ENCODE measurements at places on chromosomes 7 and 10.

DNA sequence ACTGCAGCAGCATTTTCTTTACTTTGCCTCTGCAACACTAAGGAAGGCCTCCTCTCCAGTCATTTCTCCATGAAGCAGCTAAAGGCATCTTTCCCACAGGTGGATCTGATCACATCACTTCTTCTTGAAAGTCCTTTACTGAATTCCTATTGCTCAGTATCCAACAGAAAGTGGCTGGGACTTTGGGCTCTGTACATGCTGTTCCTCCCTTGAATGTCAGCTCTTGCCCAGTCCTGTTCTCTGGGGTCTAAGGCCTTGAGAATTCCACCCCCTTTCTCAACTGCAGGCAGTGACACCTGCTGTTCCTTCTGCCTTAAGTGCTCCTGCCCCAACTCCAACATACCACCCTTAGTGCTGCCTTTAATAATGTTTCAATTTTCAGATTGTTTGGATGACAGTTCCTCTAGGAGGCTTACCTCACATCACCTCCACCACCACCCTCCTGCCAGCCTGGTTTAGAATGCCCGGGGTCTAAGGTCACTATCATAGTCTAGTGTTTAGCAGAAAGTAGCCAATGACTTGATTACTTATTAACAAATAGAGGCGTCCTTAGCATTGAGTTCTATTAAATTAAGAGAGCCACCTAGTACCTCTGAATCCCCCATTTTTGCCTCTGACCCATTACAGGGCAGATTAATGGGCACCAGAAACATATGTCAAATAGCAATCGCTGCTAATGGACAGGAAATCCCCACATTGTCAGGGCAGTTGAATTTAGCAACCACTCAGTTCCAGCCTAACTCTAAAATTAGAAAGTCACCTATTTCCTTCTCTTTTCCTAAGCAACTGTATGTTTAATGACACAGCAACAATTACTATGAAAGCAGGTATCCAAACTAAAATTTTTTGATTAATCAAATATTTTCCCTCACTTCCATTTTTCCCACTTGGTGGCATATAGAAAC lies 11.4 kb downstream of the INHBA start:
- no peaks in the 10 kb centered on the region for H3K36me3 ChIP-seq
- no peak for DNase-seq
- no peak overlapping the region for H3K27ac ChIP-seq

DNA sequence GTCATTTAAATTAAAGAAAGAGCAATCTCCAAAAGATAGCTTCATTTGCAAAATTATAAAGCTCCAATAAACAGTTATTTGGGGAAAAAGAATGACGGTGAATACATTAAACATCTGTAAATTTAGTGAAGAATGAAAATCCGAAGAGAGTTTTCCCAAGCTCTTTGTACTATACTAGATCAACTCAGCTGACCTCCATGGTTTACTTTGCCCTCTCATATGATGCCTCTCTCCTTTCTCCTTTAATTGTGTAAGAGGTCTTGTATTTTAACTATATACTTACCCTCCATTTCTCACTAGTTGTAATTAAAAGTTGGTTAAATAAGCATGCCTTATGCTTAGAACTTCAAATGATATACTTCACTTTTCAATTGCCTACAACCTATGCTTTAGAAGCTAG lies 125.8 kb downstream of the CACNA2D1 start:
- no peaks in the 10 kb centered on the region for H3K36me3 ChIP-seq
- H3K4me3 ChIP-seq, result no peak overlapping the region
- H3K27ac ChIP-seq, result no peak overlapping the region
- H3K27me3 ChIP-seq, result no peaks in the 10 kb centered on the region

GRCh38 chr10:75431180-75432111 lies at the start of gene LRMDA:
TSS of gene LRMDA (plus strand) at chr10:75431624.
- no peaks in the 10 kb centered on the region for H3K4me1 ChIP-seq
- H3K36me3 ChIP-seq, result no peaks in the 10 kb centered on the region
- peak; percentile 53 for DNase-seq
- H3K4me3 ChIP-seq, result peak within 1 kb of the TSS; percentile 66
- H3K27me3 ChIP-seq, result peaks cover 3% of the 10 kb centered on the region
- H3K27ac ChIP-seq, result no peak within 1 kb of the TSS

DNA sequence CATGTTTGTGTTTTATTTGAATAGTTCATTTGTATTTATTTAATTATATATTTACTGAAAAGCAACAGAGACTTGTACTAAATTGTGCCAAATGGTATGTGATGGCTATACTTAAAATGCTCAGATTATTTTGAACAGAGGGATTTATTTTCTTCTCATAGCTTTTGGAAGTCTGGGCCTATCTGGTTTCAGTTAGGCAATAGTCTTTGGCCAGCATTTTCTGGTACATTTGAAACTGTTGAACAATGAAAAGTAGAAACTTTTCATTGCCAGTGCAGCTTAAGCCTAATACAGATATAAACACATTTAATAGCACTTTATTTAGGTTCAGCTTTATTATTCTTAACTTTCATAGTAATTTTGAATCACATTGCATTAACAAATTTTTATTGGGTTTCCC lies 188.0 kb downstream of the TAX1BP1 start:
- DNase-seq, result no peak
- H3K27ac ChIP-seq, result no peak overlapping the region
- H3K36me3 ChIP-seq, result no peaks in the 10 kb centered on the region

DNA sequence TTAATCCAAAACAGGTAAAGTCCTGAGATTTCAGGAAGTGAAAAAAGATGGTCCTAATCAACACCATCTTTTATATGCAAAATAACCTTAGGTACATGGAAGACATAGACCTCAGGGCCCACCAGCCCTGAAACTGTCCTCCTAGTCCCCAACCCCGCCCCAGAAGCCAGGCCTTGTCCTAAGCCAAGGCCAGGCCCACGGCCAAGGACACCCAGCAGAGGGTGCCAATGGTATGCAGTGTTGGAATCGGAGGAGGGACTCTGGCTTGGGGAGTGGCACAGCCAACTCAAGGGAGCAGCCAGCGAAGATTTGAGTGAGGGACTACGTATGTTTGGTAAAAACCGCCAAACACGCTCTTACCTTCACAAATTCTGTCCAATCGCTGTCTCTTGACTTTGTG lies 96.7 kb downstream of the ZRANB1 start:
- no peaks in the 10 kb centered on the region for H3K27me3 ChIP-seq
- no peak overlapping the region for H3K27ac ChIP-seq
- H3K36me3 ChIP-seq, result no peaks in the 10 kb centered on the region
- peaks cover 31% of the 10 kb centered on the region for H3K4me1 ChIP-seq
- DNase-seq, result no peak

DNA sequence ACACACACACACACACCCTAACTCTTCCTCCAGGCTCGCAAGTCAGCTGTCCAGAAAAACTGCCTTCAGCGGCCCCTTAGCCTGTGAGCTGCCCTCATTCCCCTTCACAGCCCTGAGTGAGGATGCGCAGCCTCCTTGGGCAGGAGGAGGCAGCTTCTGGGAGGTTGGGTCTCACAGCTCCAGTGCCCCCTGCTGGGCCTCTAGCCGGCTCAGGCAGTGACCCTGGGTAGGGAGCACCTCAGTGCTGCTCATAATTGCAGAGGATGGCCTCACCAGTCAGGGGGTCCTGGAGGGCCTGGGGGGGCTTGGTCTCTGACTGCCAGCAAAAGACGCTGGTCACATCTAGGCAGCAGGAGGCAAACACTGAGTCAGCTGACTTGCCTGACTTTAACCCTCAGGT lies 43.7 kb downstream of the ZNF273 start:
- H3K4me1 ChIP-seq, result no peaks in the 10 kb centered on the region
- H3K36me3 ChIP-seq, result no peaks in the 10 kb centered on the region
- peaks cover 25% of the 10 kb centered on the region for H3K27me3 ChIP-seq
- no peak overlapping the region for H3K27ac ChIP-seq
- no peak overlapping the region for H3K4me3 ChIP-seq

DNA sequence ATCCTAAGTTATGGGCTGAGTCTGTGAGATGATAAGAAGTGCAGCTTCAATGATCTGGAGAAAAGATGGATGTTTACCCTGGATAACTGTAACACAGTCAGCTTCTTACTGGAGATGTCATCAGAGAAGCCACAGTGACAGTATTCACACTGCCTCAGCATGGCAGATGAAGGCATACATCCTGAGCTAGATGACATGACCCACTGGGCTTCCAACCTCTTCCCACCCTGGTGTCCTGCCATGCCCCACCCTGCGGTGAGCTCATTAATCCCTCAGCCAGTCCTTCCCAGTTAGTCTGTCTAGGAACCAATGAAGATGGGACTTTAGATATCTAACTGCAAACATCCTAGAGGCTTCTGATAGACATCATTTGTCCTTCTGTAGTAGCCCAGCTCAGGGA lies 213.8 kb downstream of the TAX1BP1 start:
- no peak overlapping the region for H3K4me3 ChIP-seq
- DNase-seq, result no peak
- no peak overlapping the region for H3K27ac ChIP-seq
- H3K36me3 ChIP-seq, result no peaks in the 10 kb centered on the region
- no peaks in the 10 kb centered on the region for H3K27me3 ChIP-seq

- 0 out of 2 replicates have a peak, but pooled peaks cover 4% of the 10 kb centered on the region for H3K27me3 ChIP-seq
- no peak overlapping the region for H3K4me3 ChIP-seq
- H3K27ac ChIP-seq, result no peak overlapping the region
Measured at GRCh38 chr7:142443216-142444010, 185.6 kb upstream of the PRSS58 start.

- H3K36me3 ChIP-seq, result no peaks in the 10 kb centered on the region
- H3K4me1 ChIP-seq, result no peaks in the 10 kb centered on the region
- peaks cover 9% of the 10 kb centered on the region for H3K27me3 ChIP-seq
- DNase-seq, result no peak
- no peak overlapping the region for H3K4me3 ChIP-seq
Measured at GRCh38 chr7:29354340-29354739, 159.8 kb downstream of the CHN2 start.

- no peaks in the 10 kb centered on the region for H3K4me1 ChIP-seq
- peak; percentile 13 for DNase-seq
- H3K4me3 ChIP-seq, result no peak overlapping the region
- no peaks in the 10 kb centered on the region for H3K36me3 ChIP-seq
Measured at GRCh38 chr10:101400585-101400984, 46.6 kb downstream of the BTRC start.

Data from GM23248 (cell line).